ENCODE measurements at places on chromosomes 13 and 19. TPM values are rescaled to one million over a fixed set of nuclear protein-coding genes. Genes with fewer than 3 reads are reported as not detected.

DNA sequence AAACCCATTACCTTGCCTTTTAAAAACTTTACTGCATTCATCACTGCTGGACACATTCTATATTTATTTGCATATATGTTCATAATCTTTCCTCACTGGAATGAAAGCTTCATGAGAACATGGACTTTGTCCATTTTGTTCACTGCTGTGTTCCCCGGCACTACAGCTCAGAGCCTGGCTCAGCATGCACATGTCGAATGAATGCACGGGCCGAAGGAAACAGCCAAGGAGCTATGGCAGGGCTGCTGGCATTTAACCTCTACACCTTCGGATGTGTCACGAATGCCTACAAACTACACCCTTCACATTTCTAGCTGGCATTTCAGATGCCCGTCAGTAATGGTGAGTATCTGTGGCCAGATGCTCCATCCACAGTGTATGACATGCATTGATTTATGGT, 7.6 kb downstream of the MTIF3 start:
- H3K27me3 ChIP-seq: no peaks in the 10 kb centered on the region
- H3K4me1 ChIP-seq: no peaks in the 10 kb centered on the region
- peaks cover 12% of the 10 kb centered on the region for H3K36me3 ChIP-seq
- no peak overlapping the region for H3K4me3 ChIP-seq

GRCh38 chr13:87972568-87972967, 301.4 kb downstream of the SLITRK5 start:
- H3K27me3 ChIP-seq: no peaks in the 10 kb centered on the region
- no peak overlapping the region for H3K4me3 ChIP-seq
- H3K4me1 ChIP-seq: no peaks in the 10 kb centered on the region
- H3K36me3 ChIP-seq: no peaks in the 10 kb centered on the region

- DNase-seq: no peak
- H3K4me1 ChIP-seq: peaks cover 5% of the 10 kb centered on the region
- H3K36me3 ChIP-seq: no peaks in the 10 kb centered on the region
- H3K4me3 ChIP-seq: no peak overlapping the region
Observed at GRCh38 chr13:20348018-20348417, 115.9 kb upstream of the GJB6 start.

DNA sequence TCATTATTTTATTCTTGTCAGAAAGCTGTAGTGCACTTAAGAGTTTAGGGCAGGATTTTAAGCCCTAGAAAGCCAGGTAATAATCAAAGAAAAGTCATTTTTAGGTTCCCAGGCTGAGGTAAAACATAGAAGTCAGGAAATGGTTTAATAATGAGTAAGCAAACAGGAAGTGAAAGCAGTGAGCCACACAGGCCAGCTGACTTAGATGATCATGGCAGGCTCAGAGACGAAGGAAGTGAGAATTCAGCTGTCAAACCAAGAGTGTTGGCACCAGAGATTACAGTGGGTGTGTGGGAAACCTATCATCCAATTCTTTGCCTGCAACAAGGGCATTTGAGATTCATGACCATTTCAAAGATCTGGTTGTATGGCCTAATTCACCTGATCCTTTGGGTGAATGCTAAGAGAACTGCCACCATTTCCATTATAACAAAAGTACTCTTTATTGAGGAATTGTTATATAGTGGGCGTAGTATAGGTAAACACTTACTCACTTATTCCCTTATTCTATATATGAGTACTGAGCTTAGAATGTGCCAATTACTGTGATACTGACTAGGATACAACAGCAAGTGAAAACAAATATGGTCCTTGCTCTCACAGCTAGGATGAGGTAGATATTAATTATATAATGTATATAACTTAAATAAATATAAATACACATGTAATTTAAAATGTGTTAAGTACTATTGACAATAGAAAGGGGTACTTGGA, 103.7 kb upstream of the EDNRB start:
- no peaks in the 10 kb centered on the region for H3K27me3 ChIP-seq
- no peak overlapping the region for H3K4me3 ChIP-seq
- H3K36me3 ChIP-seq: no peaks in the 10 kb centered on the region
- H3K4me1 ChIP-seq: peaks cover 2% of the 10 kb centered on the region
- peak; percentile 43 for DNase-seq

DNA sequence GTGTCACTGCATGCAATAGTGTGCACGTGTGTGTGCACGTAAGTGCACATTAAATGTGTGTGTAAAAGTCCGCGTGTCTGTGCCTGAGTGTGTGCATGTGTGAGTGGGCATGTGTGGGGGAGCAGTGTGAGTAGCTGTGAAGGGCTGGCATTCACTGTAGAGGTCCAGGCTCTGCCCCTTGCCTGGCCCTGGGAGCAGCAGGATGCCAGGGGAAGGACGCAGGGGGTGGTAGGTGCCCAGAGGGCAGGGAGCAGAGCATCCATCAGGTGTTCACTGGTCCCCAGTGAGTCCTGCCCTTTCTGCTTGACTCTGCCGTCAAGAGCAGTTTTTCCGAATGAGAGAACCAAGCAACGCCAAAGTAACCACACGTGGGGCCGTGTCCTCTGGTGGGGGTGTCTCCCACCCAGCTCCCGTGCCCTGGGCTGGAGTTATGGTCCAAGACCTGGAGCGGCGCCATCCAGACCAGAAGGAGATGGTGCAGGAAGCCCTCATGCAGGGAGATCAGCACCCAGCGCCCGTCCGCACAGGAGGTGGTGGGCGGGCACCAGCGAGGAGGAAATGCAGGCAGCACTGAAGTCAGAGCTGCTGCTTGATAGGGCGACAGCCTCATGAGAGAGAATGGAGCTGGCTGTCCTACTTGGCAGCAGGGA, 68.5 kb downstream of the TEX29 start:
- peaks cover 4% of the 10 kb centered on the region for H3K27me3 ChIP-seq
- DNase-seq: no peak
- H3K36me3 ChIP-seq: no peaks in the 10 kb centered on the region
- H3K27ac ChIP-seq: no peak overlapping the region
- H3K4me1 ChIP-seq: no peaks in the 10 kb centered on the region

- H3K36me3 ChIP-seq: no peaks in the 10 kb centered on the region
- no peaks in the 10 kb centered on the region for H3K4me1 ChIP-seq
- H3K27ac ChIP-seq: no peak overlapping the region
- H3K27me3 ChIP-seq: no peaks in the 10 kb centered on the region
- DNase-seq: peak; percentile 22
Observed at GRCh38 chr19:11921852-11922495, 2.9 kb upstream of the ZNF700 start.

DNA sequence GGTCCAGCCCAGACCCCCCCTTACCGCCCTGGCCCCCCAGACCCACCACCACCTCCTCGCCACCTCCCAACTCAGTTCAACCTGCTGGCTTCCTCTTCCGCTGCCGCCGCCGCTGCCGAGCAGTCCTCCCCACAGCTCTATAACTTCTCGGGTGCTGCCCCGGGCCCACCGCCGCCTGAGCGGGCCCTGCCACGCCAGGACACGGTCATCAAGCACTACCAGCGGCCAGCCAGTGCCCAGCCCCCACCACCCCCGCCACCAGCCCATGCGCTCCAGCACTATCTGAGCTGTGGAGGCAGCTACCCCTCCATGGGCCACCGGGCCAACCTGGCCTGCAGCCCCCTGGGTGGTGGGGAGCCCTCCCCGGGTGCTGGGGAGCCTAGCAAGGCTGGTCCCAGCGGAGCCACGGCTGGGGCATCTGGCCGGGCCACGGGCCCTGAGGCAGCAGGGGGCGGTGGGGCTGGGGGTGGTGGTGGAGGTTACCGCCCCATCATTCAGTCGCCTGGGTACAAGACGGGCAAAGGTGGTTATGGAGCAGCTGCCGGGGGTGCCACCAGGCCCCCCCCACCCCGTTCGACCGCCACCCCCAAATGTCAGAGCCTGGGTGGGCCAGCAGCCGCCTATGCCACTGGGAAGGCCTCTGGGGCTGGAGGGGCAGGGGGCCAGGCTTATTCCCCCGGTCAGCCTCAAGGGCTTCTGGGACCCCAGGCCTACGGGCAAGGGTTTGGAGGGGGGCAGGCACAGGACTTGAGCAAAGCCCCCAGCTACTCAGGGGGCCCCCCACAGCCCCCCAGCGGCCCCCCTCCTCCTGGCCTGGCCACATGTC, 4.2 kb downstream of the PRR12 start:
- no peaks in the 10 kb centered on the region for H3K27me3 ChIP-seq
- peaks cover 19% of the 10 kb centered on the region for H3K36me3 ChIP-seq
- H3K4me3 ChIP-seq: no peak overlapping the region
- H3K4me1 ChIP-seq: peaks cover 17% of the 10 kb centered on the region

Gene PCDH9
- 7.1 TPM for total RNA-seq

Gene KIR2DL1
- total RNA-seq: 0.46 TPM
